ENCODE measurements at places on chromosomes 5 and 9.

- peak; percentile 34 for DNase-seq
Measured at GRCh38 chr9:113516840-113517577, 53.5 kb downstream of the RGS3 start.

- DNase-seq = no peak
Measured at GRCh38 chr5:173771121-173771724, 116.9 kb upstream of the CPEB4 start.

DNA sequence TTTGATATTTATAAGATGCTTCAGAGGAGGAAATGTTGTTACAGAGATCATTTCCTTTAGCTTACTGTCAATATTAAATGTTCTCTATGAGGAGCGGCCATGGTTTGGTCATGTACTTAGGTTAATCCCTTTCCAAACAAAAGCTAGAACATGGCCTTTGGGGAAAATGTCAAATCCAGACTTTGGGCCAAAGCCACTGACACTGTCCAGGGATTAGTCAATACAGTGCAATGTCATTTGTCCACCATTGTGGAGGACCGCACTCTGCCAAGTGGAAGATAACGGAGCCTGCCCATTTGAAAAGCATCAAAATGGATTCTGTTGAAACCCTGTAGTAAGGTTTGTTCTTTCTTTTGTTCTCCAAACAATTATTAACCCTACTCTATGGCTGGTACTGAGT, 50.1 kb downstream of the FRMPD1 start:
- no peak for DNase-seq

GRCh38 chr5:181191526-181192336, 13.3 kb downstream of the TRIM7 start:
- DNase-seq = peak; percentile 97

GRCh38 chr9:116377179-116377798, 223.7 kb downstream of the PAPPA start:
- DNase-seq = no peak

Data from stimulated activated CD8-positive, alpha-beta memory T cell treated with anti-CD3 and anti-CD28 coated beads, Interleukin-2, amount 100 ng/mL, for 1 hour (primary cell).